Activated T-helper 1 cell treated with anti-CD3 and anti-CD28 coated beads, Interleukin-2, amount 50 U/mL, for 16 hours (primary cell): ENCODE measurements at places on chromosomes 1 and 21.

DNA sequence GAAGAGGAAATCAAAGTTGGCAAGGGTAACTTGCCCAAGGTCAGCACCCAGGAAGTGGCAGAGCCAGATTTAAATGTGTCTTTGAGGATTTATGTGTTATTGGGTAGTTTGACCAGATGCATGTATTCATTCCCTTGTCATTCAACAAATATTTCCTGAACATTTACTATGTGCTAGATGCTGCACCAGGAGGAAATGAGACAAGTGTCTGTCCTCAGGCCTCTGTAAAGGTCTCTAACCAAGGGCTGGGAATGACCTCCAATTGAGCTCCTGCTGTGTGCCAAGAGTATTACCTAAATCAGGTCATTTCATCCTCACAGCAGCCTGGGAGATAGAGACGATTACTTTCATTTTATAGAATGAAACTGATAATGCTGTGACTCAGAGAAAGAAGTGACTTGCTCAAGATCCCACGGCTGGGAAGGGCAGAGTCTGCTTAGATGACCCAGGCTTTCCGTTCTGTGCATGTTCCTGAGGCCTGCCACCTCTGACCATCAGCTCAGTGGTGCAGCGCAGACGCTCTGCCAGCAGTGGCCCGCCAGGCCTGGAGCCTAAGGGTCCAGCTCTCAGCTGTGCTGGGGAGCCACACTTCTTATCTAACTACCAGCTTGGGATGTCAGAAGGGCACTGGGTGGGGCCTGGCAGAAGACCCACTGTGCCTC, 3.5 kb upstream of the TTC22 start:
- no peak for DNase-seq

DNA sequence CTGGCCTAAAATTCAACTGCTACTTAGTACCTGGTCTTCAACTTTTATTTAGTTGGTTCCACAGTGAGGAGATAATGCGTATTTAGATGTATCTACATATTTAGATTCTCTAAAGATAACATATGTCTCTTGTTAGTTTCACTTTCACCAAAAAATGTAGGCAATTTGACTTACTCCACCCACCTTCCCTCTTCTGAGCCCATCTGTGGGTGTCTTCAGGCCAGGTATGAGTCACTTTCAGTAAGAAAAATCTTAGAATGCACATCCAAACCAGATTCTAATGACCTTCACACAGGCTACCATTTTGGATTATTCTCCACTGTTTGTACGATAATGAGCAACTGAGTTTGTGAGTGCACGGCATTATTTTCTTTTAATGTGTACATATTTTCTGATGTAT, 501.7 kb downstream of the NEGR1 start:
- no peak for DNase-seq

DNA sequence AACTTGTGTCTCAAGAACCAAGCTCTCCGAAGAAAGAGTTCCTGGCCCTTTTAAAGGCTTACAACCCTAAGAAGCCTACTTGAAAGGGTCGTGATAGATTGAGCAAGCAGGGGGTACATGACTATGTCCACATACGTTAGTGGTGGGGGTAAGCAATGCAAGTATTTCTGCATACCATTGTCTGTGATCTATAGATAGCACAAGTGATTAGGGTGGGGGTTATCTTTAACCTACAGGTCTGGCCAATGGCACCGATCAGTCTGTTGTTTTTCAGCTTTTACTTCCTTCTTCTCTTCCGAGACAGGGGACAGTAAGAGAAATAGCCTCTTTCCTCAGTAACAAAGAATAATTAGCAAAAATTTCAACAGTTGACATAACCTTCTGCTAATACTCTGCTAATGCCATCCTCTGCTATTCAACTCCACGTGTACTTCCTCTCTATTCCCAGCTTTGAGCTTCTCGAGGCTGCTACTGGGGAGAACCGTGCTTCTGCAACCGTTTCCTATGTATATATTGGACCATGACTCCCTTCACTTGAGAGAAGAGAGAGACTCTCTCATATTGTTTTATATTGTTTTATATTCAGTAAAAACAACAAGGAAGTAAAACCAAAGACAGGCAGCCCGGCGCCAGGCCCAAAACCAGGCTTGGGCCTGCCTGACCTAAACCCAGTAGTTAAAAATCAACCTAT, 727.7 kb upstream of the NCAM2 start:
- no peak for DNase-seq

- no peak for DNase-seq
These were observed 12.0 kb downstream of the SYT2 start for GRCh38 chr1:202698276-202698675.

DNA sequence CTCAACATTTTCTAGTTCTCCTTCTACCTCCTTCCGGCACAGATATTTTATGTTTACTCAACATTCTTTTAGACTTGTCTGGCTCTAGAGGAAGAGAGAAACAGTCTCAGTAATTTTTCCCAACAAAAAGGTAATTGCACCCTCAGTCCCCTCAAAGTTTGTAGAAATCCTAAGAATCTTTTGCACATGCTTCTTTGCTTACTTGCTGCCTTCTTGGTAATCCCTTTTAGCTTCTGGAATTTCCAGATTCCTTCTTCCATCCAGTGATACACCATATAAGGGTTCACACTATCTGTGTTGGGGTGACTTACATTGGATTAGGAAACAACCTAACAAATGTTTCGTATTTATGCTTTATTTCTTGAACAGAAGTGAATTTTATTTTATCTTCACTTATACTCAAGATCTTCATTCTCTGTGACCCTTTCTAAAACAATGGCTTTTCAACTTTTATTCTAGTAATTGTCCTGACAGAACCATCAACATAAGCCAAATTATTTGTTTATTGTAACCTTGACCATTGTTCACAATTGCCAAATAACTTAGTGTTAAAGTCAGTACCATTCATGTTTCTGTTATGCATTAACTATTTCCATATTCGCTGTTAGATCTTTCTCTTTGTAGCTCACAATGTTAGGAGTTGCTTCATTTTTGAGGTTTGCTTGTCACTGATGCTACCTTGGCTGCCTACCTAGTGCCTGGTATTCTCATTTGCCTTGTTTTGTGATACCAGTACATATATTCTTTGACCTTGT, 238.1 kb downstream of the HMCN1 start:
- DNase-seq: no peak

GRCh38 chr1:85357817-85358216, 81.4 kb upstream of the BCL10 start:
- no peak for DNase-seq

DNA sequence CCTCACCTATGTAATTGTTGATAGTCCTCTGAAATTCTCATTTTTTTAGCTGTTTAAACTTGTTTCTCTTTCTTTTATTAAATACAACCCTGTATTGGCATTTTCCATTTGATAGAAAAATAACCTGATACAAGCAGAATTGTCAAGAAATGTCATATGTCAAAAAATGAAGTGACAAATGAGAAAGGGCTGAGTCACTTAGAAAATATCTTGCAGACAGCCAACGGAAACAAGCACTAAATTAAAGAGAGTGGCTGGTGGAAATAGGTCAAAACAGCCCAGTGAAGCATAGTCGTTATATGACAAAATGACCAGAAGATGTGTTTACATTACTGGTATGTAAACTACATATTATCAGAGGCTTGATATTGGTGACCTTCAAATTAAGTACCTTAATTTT, 484.4 kb downstream of the PLA2G4A start:
- DNase-seq: no peak

DNA sequence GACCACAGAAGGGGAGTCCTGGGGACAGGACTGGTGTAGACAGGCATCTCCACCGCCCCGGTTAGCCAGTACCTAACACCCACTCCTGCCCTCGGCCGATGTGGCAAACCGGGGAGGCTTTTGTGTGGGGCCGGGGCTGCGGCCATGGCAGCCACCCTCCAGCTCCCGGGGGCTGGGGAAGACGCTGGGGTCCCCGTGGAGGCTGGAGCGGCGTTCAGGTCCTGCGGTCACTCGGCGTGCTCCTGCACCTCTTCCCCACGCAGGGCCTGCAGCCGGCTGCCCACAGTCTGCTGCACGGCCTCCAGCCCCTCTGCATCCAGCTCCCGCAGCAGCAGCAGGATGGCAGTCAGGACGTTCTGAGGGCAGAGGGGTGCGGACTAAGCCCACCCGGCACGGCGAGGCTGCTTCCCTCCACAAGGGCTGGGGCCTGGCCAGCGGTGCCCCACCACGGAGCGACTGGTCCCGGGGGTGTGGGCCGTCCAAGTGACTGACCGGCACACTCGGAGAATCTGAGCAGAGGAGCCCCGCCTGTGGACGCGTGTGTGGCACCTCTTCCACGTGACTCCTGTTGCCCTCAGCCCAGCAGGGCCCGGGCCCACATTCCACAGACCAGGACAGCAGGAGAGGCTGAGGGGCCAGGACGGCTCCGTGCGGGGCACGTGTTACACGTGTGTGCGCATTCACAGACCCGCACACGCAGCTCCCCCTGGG, 9.1 kb downstream of the CFAP410 start:
- no peak for DNase-seq

- DNase-seq: no peak
These were observed 151.9 kb downstream of the DMRTA2 start for GRCh38 chr1:50271337-50271736.

DNA sequence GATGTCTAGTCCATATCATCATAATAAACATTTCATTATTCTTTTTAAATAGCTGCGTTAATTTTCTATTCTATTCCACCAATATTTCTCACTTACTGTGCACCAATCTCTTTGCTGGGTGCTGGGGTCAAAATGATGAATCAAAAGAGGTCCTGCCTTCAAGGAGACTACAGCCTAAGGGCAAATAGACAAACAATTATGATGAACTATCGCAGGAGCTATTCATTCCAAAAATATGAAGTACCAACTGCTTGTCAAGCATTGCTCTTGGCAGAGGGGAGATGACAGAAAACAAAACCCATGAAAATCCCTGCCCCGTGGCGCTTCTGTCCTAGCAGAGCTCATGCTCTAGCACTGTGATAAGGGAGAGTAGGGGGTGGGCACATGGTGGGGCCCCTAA, 28.8 kb upstream of the SLC26A9 start:
- no peak for DNase-seq

- peak; percentile 47 for DNase-seq
These were observed 6.1 kb downstream of the ADAMTS4 start for GRCh38 chr1:161192476-161193465.

GRCh38 chr1:219773775-219774174, 154.6 kb downstream of the SLC30A10 start:
- DNase-seq: no peak

DNA sequence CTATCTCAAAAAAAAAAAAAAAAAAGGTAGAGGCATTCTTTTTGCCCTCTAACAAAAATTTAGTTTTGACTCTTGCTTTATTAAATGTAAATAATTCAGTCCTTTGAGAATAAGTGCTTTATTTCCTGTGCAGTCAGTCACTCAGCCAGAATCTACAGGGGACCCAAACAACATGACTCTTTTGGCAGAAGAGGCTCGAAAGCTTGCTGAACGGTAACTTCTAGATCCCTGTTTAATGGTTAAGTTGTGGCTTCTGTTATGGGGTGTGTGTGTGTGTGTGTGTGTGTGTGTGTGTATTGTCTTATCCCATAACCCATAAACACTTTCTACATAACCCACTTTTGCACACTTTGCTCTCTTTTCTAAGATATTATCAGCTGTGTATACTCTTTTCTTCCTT, 54.9 kb upstream of the LAMC2 start:
- DNase-seq: no peak

DNA sequence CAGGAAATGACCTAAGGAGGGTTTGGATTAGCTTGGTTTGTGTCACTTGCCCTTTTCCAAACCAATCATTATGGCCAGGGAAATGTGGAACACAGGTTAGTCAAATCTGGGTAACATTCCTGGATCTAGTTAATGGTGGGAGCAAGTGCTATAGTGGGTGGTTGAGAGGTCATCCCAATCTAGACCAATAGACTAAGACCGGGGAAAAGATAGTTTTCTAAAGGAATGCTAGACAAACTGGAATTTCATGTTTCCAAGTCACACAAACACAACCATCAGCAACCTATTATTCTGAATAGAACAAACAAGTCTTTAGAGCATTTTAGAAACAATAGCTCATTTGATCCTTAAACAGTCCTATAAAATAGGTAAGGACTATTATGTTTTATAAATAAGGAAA, 4.3 kb upstream of the MAN1A2 start:
- DNase-seq: no peak

DNA sequence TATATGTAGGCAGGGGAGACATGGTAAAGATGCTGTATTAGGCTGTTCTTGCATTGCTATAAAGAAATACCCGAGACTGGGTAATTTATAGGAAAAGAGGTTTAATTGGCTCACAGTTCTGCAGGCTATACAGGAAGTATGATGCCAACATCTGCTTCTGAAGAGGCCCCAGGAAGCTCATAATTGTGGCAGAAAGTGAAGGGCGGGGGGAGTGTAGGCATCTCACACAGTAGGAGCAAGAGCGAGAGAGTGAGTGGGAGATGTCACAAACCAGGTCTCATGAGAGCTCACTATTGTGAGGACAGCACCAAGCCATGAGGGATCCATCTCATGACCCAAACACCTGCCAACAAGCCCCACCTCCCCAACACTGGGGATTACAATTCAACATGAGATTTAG, 21.1 kb downstream of the MAN1A2 start:
- no peak for DNase-seq

DNA sequence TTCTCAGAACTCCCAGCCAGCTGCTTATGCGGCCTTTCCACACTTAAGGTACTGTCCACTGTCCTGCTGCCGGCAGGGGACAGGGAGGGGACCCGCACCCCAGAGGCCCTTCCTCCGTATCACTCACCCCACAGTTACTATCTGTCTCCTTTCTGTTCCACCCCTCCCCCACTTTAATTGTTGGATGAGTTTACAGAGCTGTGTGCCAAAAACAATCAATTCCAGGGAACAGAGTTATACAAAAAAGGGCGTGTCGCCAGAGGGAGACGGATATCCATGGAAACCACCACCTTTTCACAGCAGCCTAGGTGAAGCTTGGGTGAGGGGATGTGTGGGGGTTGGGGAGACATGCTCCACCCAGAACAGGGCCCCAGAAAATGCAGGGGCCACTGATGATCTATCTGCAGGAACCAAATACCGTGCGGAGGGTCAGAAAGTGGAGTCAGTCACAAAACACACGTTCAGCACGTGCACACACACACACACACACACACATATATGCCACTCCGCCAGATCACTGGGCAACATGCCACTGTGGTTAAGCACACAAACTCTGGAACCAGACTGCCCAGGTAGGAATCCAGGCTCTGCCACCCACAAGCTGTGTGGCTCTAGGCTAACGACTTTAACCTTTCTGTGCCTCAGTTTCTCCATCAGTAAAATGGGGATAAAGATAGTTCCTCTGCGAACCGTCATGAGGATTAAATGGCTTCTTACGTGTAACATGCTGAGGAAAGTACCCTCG, 30.5 kb downstream of the CASZ1 start:
- no peak for DNase-seq

GRCh38 chr1:43783671-43784205, 76.4 kb downstream of the ST3GAL3 start:
- DNase-seq: no peak

GRCh38 chr1:58745117-58745516, 38.7 kb downstream of the JUN start:
- no peak for DNase-seq
